Endothelial cell (in vitro differentiated cells): ENCODE measurements at places on chromosomes 7 and 10.

DNA sequence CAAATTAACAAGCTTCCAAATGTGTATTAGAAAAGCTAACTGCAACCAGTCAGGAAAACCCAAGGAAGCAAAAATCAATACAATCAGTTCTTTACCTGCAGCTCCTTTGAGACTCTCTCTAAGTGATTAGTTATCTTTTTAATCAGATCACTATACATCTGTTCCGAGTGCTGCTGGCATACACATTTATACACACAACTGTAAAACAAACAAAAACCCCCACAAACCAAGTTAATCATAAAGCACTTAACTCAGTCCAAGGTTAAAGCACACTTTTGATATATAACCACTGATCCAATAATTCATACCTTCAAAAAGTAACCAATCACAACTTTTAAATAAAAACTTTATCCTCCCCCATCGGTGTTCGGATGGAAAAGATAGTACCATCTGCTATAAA is 25.6 kb downstream of the CACUL1 start:
- DNase-seq = no peak

DNA sequence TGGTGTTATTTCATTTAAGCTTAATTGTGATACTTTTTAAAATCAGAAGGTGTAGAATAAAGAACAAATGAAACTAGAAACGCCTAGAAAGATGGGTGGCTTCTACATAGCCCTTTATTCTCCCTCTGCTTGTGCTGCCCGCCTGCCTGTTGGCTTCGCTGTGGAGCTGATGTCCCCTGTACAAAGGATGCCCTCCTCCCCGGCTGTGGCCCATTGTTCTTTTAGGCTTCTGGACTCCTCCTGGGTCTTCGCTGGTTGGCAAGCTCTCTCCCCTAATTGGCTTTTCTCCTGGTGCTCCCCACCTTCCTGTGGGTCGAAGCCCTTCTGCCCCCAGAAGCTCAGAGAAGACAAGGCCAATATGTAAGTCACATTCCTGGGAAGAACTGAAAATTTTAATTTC is 98.2 kb downstream of the FANK1 start:
- no peak for DNase-seq

DNA sequence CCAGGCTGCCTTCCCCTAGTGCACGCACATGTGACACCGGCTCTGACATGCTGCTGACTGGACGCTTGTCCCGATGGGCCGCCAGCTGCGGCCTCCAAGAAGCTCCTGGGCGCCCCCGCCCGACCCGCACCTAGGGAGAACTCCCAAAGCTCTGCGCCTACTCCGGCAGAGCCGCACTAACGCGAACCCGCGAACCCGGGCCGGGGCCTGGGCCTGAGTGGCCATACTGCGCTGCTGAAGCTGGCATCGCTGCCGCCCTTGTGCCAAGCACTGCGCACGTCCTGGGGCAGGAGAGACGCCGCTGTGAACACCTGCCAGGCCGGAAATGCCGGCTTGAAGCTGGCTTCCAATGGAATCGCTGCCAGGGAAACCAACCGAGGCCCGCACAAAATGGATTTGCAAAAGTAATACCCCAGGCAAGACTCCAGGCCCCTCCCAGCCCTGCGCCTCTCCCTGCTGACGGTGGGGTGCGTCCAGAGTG is 85.1 kb downstream of the WASHC2A start:
- peak; percentile 5 for DNase-seq

DNA sequence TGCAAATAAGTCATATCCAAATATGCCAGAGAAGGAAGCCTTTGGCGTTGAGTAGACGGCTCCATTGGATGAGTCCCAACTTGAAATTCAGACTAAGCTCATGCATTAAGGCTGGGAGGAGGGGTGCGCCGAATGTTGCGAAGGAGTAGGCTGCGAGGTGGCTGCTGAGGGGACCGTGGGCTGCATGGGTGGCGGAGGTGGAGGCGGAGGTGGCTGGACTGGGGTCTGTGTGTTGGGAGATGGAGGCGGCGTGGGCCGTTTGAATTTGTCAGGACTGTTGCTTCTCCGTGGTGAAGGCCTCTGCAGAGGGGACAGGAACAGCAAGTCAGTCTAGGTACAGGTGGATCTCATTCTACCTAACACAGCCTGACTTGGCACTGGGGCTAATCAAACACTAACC is 39.6 kb upstream of the MRLN start:
- DNase-seq = no peak

DNA sequence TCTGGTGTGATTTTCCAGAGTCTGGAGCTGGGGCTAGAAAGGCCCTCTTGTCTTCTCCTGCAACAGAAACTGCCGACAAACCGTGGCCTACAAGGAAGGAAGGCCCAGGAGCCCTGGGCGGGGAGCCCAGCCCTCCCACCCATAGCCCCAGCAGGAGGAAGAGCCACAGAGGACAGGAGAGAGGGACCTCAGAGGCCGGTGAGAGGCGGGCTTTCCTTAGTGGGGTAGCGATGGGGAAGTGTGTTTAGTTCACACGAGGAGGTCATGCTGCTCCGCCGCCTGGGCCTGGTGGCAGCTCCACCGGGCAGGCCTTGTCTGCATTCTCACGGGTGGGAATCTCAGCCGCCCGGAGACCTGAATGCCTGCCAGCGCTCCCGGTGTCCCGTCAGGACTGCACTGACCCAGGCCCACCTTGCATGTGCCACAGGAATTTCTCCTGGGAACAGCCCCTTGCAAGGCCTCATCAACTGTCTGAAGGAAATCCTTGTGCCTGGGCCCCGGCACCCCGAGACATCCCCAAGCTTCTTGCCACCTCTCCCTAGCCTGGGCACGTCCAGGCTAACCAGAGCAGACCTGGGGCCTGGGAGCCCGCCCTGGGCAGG is 50.9 kb downstream of the ZNF467 start:
- DNase-seq = no peak
